ENCODE measurements at places on chromosomes 12 and 14.

DNA sequence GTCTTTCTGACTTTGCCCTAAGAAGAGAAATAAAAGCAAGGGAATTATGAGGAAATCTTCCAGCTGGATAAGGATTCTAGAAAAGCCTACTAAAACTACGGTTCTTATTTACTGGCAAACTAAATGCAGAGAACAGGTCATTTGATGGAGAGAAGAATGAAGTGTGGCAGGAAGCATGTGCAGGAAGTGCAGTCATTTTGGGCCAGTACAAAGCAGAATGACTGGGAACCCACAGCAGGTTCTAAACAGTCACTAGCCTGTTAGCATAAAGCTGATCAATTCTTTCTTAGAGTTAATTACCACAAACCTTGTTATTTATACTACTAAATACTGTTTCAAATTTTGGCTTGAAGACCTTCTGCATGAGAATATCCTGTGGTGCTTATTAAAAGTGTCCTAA is 36.7 kb downstream of the CFAP54 start:
- no peak for DNase-seq

- DNase-seq, result no peak
Observed at GRCh38 chr12:113051759-113052158, 4.8 kb upstream of the DTX1 start.

- DNase-seq, result no peak
Observed at GRCh38 chr12:111556676-111557075, 42.4 kb downstream of the ATXN2 start.

DNA sequence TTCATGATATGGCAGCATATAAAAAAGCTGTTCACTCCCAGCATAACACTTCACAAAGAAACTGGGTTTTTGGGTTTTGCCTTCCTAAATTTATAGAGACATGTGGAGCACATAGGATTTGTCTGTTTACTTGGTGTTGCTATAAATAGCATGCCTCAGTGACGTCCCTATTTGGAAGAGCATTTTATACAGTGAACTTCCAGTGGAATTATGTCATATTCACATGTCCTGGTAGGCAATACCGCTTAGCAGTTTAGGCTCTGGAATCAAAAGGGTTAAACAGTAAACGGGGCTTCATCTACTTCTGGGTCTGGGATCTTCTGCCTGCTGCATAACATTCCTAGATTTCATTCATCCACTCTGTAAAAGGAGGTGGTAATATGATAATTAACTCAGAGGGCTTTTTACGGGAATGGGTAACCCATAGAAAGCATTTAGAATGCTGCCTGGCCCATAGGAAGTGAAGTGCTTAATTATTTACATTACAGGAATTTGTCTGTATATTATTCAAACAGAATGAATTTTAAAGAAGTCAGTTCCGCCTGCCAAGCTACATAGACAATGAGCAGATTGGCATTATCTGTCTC is 396.1 kb downstream of the TMTC2 start:
- no peak for DNase-seq

GRCh38 chr12:21879312-21879711 is 61.9 kb downstream of the ABCC9 start:
- DNase-seq, result no peak

All from GM13976 (cell line).